ENCODE measurements at places on chromosomes 3 and 15.

DNA sequence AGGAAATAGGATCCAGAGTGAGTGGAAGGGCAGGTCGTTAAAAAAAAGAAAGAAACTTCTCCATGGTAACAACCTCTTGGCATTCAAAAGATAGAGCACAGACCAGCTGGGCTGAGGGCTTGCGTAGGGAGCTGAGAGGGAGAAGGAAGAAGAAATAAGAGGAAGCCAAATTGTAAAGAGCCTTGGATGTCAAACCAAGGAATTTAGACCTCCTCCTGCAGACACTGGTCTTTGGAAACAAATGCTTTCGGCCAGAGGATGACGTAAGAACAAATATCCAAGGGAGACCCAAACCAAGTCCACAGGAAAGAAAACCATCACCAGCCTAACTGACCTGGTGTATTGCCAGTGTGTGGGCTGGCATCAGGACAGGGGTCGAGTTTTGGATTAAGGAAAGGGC lies 155.2 kb downstream of the UACA start:
- DNase-seq = peak; percentile 39

- no peak for DNase-seq
These were observed 202.9 kb upstream of the CTNNB1 start for GRCh38 chr3:40996382-40996781.

GRCh38 chr3:45125550-45126026 lies 20.6 kb downstream of the CDCP1 start:
- no peak for DNase-seq

- DNase-seq = no peak
These were observed 897.3 kb downstream of the ROBO1 start for GRCh38 chr3:78870484-78870883.

DNA sequence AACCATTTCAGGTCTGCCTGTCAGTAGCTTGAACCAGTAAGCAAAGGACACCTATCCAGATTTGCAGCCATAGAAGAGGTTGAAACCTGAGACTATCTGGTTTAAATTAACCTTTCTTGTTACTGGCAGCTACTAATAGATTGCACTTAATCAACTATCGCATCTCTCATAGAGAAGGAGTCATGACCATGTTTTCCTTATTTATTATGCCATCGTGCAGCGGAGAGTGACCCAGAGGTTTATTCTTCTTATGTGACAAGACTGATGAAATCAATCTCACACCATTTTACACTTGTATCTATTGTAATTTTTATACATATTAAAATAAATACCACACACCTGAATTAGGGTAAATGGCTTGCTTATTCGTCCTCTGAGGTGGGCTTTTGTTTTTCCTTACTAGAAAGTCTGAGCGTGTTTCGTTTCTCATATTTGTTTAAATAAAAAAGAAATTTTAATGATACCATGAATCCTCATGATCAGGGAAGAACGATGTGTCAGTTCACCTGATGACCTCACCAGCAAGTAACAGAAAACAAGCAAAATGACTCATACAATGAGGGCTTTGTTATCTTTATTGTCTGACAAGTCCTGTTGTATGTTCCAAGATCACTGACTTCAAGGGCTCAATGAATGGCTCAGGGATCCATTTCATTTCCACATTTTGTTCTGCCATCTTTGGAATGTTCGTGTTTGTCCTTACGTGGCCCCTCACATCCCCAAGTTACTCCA lies 379.5 kb upstream of the DPH6 start:
- DNase-seq = no peak
